ENCODE measurements at places on chromosomes 1 and 21.

- no peak for DNase-seq
Observed at GRCh38 chr1:13549521-13549920, 34.1 kb upstream of the PDPN start.

DNA sequence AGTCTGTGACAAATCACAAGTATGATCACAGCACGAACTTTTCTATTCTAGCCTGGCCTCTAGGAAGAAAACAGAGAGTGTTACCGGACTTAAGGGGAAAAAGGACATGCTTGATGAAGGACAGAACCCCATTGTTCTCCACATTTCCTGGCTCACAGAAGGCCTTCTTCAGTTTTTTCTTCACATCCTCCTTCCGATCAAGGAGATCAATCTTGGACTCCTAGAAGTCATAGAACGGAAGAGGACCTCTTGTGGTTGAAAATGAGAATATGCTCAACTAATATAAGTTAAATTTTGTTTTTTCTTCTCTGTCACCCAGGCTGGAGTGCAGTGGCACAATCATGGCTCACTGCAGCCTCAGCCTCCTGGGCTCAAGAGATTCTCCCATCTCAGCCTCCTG lies 30.3 kb downstream of the YARS1 start:
- DNase-seq: no peak

- DNase-seq: no peak
Observed at GRCh38 chr1:195520757-195521156, 1087.5 kb downstream of the KCNT2 start.

GRCh38 chr1:155022927-155023236 lies 10.7 kb downstream of the DCST2 start:
- DNase-seq: no peak

DNA sequence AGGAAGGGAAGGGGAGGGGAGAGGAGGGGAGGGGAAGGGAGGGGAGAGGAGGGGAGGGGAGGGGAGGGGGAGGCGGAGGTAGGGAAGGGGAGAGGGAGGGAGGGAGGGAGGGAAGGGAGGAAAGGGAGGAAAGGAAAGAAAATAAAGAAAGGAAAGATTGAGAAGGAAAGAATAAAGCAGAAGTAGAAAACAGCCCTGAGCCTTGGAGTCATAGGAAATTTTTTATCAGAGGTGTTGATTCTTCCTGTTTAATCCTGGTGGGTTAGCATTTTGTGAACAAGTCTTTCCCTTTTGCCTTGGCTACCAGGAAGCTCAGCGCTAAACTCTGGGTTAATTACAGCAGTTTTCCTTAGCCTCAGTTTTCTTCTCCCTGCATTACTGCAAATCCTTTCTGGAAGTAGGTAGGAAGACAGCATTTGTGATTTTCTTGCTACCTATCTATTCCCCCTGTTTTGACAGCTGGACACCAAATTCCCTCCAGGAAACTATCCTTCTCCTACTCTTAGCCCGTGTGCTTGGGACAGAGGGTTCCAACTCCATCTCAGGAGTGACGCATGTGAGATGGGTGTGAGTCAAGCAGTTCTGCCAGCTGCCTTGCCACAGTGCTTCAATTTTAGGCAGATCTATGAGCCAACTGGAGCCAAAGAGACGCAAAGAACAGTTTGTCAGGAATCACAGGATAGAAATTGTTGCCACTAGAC lies 26.9 kb downstream of the TOMM20 start:
- no peak for DNase-seq

GRCh38 chr1:50735443-50735842 lies 224.6 kb downstream of the FAF1 start:
- no peak for DNase-seq

GRCh38 chr1:63758791-63759190 lies 15.0 kb upstream of the ROR1 start:
- DNase-seq: no peak

DNA sequence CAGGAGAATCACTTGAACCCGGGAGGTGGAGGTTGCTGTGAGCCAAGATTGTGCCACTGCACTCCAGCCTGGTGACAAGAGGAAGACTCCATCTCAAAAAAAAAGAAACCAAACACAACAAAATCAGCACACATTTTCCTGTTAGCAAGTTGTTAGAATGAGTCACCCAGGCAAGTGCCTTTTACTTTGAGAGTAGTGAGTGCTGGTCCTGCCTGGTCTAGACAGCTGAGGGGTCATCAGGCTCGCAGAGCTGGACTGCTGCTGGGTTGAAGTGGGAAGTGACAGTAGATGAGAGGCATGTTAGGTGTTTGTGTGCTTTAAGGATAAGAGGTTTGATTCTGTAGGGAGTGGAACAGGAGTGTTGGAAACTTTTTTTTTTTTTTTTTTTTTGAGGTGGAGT lies 31.9 kb downstream of the GNPAT start:
- no peak for DNase-seq

DNA sequence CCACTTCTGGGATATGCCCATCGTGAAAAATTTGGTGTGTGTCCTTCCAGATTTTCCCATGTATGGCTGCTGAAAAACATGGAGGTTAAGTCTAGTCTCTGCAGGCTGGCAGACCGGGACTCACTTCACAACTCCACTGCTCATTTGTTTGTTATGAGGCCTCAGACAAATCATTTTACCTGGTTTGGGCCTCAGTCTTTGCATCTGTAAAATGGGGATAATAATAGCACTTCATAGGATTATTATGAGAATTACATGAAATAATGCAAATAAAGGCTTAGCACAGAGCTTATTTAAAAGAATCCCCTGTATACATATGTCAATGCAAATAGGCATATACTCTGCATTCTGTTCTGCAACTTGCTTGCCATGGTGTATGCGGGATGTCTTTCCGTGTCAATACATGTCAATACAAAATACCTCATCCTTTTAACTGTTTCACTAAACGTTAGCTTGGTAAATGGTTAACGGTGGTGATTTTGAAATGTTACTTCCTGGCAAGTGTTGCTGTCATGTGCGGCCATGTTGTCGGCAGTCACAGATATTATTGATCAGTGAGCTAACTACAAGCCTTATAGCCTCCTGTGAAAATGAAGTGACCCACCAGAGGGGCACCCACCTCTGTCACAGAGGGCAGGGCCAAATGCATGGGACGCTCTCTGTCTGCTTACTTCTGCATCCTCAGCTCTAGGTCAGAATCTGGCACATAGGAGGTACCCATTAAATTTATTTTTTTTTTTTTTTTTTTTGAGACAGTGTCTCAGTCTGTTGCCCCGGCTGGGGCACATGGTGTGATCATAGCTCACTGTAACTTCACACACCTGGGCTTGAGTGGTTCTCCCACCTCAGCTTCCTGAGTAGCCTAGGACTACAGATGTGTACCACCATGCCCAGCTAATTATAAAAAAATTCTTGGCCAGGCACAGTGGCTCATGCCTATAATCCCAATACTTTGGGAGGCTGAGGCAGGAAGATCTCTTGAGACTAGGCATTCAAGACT lies 4.3 kb downstream of the LCK start:
- no peak for DNase-seq

DNA sequence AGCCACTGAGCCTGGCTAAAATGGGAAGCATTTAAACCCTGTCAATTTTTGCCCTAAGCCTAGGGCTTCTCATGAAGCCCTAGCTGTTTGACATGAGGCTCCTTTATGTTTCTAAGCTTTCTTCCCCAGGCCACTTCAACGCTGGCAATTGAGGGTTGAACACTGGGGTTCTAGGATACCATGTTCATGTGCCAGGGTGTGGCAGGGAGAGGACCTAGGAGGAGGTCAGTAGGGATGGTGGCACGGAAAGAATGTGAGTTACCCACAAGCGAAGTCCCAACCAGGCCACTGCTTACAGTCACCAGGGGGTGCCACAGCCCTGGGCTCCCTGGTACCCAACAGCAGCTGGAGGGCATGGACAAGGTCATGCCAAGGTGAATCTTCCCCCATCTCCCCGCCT lies 90.8 kb upstream of the AJAP1 start:
- DNase-seq: no peak

DNA sequence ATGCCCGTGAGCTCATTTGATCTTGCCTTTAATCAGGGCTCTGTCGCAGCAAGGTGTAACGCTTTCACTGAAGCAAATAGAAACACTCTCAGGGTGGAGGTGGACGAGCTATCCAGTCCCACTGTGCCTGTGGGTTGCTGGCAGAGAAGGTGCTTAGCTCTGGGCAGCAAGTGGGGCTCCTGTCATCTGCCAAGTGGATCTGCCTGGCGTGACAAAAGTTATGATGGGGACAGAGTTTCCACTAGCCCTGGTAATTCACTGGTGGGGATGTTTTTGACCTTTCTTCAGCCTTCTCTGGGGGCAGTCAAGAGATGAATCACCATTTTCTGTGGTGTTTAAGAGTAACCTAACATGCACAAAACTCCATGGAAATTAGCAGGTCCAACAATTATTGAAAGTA lies 71.3 kb upstream of the EDEM3 start:
- DNase-seq: no peak

- DNase-seq: no peak
Observed at GRCh38 chr1:211474451-211474850, 17.5 kb downstream of the RD3 start.

DNA sequence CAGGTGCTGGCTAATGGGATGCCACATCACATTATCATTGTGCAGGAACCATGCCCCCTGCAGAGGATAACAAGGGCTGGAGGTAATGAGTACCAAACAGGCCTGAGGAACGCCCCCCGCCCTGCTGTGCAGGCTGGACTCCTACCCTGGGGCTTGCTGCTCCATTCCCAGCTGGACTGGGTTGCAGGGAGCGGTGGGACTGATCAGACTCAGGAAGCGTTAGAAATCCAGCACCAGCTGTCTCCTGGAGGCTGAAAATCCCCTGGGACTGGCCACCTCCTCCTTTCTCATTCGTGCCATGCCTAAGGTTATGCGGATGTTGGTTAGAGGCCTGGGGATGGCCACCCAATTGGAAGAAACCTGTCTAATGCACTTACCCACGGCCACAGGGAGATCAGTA lies 36.9 kb upstream of the POU3F1 start:
- no peak for DNase-seq

GRCh38 chr1:223453902-223454301 lies 60.7 kb downstream of the CCDC185 start:
- no peak for DNase-seq

DNA sequence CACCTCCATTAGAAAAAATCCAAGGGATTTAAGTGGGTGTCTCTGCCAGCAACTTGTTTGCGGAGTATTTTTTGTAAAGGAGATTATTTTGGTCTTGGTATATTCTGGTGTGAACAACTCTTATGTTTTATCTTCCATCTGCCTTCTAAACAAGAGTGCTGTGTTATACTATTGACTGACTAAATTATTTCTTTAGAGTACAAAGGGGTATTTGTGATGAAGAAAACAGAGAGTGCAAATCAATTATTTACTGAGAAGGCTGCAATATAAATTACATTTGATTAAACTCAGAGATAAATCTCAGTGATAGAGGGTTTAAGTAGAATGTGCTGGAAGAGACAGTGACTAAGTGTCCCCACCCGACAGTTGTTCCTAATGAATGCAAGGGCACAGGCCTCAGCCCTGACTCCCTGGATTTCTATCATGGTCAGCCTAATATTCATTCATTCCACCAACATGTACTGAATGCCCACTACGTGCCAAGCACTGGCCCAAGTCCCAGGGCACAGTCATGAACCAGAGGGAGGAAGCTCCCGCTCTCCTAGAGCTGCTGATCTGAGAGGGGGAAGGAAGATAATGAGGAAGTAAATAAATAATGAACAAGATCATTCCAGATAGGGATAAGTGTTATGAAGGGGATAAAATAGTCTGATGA lies 196.9 kb upstream of the C8B start:
- DNase-seq: no peak

GRCh38 chr1:211546543-211546942 lies 32.4 kb downstream of the SLC30A1 start:
- no peak for DNase-seq

GRCh38 chr1:44855742-44856141 lies 12.7 kb upstream of the PTCH2 start:
- DNase-seq: no peak

Data from stimulated activated CD4-positive, alpha-beta T cell treated with anti-CD3 and anti-CD28 coated beads, TNF-alpha, amount 100 ng/mL, for 4 hours (primary cell).